ENCODE measurements at places on chromosomes 1 and 21. TPM values are rescaled to one million over a fixed set of nuclear protein-coding genes. Genes with fewer than 3 reads are reported as not detected.

- no peak for DNase-seq
These were observed 224.7 kb upstream of the GJB5 start for GRCh38 chr1:34529935-34530859.

- DNase-seq = no peak
These were observed 1349.0 kb upstream of the B3GALT2 start for GRCh38 chr1:194535369-194535768.

- DNase-seq = no peak
These were observed 102.7 kb upstream of the GCLM start for GRCh38 chr1:94011709-94012595.

FAM78B gene
- not detected for total RNA-seq

AMY2A gene
- total RNA-seq = not detected

SH2D5 gene
- 1.1 TPM for total RNA-seq

DNA sequence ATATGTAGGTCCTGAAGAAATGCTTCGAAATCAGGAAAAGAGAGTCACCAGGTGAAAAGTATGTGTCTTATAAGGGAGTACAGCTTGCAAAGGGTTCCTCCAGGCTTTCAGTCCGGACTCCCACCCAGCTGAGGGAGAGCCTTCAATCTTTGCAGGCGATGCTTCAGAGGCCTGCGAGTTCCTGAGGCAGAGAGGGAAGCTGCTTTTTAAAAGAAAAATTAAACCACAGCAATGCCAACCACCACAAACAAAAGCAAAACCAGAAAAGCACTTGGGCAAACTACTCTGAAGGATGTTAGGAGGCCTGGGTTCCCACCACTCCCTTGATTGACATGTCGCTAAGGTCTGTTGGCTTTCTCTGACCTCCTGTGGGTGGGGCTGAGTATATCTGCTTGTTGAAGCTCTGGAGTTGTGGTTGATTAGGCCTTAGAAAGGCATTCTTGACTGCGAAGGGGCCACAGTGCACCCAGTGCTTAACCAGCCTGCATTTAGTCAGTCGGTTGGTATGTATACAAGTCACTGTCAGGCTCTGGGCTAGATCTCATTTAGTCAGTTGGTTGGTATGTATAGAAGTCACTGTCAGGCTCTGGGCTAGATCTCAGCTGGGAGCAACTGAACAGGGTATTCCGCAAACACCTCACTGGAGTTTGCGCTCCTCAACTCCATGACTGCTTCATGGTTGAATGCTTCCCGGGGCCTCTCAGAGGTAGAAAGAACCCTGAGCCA is 1.2 kb downstream of the NIPAL3 start:
- peak; percentile 69 for DNase-seq

KDF1 gene
- 20.5 TPM for total RNA-seq

KRTAP19-3 gene
- total RNA-seq = not detected

- DNase-seq = no peak
These were observed 3.8 kb downstream of the COLGALT2 start for GRCh38 chr1:184033711-184034167.

- DNase-seq = no peak
These were observed 152.2 kb downstream of the HIVEP3 start for GRCh38 chr1:41766546-41766945.

- DNase-seq = peak; percentile 74
These were observed 455.0 kb downstream of the BRINP3 start for GRCh38 chr1:190022709-190023108.

- DNase-seq = no peak
These were observed 45.9 kb downstream of the FAAP20 start for GRCh38 chr1:2148691-2149090.

DDX59 gene
- 35.9 TPM for total RNA-seq

LCE3E gene
- not detected for total RNA-seq

DNA sequence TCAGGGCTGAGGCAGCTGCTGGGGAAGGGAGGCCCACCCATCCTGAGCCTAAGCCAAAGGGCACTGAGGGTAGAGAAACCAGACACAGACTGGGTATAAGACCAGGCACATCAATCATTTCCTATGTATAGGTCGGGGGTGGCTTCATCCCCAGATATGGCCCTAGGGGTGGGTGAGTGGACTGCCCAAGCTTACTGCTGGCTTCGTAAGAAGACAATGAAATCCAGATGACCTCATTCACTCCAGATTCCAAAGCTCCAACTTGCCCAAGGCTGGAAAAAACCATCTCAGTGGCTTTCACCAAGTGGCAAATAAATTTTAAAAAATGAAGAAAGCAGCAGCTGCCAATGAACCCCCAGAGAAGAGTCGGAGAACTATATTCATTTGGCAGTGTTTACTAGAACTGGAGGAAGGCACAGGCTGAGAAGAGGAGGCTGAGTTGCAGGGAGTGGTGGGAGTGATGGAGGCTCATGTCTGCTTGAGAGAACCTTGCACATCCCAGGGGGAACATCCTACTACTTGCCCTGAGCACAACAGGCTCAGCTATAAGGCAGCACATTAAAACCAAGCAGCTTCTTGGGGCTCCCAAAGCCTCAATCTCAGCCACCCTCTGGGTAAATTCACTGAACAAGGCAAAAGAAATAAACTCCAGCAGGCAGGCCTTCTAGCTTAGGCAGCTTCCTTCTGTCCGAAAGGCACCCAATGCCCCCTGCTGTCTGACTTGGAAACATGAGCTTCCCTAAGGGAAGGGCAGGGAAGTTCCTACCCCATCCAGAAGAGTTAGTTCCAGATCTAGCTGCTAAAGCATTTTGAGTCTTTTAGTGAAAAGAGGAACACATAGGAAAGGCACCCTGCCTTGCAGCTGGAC is 14.1 kb downstream of the PEA15 start:
- DNase-seq = peak; percentile 39

- peak; percentile 84 for DNase-seq
These were observed 121.0 kb upstream of the IRF2BP2 start for GRCh38 chr1:234730770-234731568.

GRCh38 chr1:22969304-22969709 is 3.4 kb downstream of the LACTBL1 start:
- DNase-seq = no peak

RAB3GAP2 gene
- 51.0 TPM for total RNA-seq

DNA sequence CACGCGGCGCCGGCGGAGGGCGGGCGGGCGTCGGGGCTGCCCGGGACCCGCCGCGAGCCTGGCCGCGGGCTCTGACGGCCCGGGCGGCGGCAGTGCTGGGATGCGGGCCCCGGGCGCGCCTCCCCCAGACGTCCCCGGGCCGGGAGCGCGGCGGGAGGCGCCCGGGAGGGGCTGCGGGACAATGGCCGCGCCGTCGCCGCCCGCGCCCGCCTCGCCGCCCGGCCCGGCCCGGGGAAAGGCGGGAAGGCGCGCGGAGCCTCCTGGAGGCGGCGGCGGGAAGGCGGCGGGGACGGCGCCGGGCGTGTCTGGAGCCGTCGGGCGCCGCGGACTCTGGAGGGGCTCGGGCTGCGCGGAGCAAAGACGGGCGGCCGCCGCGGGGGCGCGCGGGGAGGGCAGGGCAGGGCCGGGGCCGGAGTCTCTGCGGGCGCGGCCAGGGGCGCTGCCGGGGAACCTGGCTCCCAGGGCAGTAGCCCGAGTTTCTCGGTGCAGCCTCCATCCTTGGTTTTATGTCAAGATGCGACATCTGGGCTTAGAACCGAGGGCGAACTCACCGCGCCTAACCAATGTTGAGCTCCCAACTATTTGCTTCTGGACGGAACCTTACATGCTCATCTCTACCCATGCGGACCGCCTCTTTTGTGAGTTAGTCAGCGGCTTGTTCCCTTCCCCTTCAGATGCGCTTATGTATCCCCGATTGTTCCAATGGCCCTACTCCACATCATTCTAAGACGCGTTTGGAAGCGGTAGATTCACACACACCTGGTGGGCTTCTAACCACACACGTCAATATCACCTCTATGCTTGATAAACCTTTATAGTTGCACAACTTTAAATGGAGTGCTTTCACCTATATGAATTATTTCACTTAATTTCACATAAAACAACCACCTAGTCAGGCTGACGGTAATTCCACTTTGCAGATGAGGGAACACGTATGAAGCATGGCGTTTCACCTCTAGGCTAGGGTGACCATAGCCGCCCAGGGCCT is 651 bp downstream of the ZBTB8A start:
- no peak for DNase-seq

- DNase-seq = no peak
These were observed 78.2 kb downstream of the MAP3K7CL start for GRCh38 chr21:29208682-29209059.

DNA sequence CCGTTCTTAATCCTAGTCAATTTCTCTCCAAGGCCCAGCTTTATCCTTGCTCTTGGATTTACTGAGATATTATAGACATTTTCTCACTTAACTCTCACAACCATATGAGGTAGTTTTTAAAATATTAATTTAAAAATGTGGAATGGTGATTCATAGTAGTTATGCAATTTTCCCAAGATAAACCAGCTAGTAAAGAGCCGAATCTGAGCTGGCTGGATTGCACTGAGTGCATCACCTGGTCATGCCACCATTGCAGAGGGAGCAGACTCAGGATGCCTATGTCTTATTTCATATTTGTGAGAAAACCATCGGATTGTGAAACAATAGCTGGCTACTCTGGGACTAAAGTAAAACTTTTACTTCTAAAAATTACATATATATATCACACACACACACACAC is 494.0 kb downstream of the KCNT2 start:
- no peak for DNase-seq

NHLH2 gene
- total RNA-seq = not detected

GRCh38 chr1:207429963-207430362 is 24.2 kb upstream of the CR2 start:
- DNase-seq = no peak

TAS1R2 gene
- not detected for total RNA-seq

GRCh38 chr1:30712583-30712982 is 10.8 kb downstream of the MATN1 start:
- no peak for DNase-seq

DNA sequence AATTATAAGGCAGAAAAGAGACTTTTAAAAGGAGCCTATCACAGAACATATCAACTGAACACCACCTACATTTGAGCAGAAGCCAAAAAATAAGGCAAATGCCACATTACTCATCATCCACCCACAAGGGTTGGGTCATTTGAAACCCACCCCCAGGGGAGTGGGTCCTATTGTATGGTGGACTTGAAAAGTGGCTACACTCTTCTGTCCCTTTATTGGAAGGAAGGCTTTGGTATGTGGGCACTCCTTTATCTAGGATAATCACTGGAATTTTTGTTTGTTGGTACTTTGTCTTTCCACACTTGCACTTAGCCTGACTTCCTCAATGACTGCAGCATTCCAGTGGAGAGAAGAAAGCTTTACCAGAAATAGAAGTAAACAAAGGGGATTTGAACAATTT is 157.2 kb upstream of the COL11A1 start:
- no peak for DNase-seq

DNA sequence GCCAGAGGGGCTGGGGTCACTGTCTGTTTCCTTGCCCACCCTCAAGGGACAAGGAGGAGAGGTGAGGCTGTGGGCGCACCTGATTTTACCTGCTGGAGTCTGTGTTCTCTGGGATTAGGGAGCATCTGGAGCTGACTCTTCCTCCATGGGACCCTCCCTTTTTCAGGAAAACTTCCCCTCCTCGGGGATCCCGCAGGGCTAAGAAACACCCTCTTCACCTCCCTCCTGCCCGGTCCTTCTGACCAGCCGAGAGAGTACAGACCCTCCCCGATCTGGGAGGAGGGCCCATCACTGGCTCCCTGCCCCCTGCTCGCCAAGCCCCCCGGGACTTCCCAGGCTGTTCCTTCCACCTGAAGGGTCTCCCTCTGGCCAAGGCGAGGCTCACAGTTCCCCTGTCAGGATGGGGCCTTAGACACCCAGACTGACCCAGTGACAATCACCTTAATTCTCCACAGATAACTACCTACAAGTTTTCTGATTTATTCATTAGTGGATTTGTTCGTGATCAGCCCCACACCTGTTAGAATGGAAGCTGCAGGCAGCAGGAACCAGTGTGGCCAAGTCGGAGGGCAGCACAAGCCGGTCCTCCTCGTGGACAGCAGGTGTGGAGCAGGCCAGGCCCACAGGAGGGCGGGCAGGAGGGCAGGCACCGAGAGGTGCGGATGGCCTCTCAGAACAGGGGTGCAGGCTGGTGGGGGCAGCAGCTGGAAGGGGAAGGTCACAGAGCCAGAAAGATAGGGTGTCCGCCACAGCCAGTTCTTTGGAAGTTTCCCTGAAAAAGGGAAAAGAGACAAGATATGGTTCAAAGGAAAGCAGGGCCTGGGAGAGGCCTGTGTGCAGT is 15.9 kb upstream of the SAMD11 start:
- no peak for DNase-seq

MRPL55 gene
- total RNA-seq = 81.0 TPM
